ENCODE measurements at places on chromosomes 1 and 21.

DNA sequence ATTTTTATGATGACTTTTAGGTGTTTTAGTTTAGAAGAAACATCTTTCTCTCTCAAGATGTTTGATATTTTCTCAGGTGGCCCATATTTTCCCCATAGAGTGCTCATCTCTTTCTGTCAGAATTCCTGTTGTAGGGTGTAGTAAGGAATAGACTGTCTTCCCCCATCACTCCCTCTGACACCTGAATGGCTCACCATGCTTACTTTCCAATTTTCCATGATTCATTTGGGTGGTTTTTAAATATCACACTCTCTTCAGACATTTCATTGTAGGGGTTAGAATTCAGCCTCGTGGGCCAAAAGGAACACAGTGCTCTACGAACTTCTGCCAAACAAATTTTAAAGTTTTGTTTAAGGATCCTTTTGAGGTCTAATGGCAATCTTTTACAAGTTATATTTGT lies 24.0 kb downstream of the GIPC2 start:
- DNase-seq: no peak

GRCh38 chr1:46757247-46757955 lies 38.5 kb upstream of the EFCAB14 start:
- no peak for DNase-seq

DNA sequence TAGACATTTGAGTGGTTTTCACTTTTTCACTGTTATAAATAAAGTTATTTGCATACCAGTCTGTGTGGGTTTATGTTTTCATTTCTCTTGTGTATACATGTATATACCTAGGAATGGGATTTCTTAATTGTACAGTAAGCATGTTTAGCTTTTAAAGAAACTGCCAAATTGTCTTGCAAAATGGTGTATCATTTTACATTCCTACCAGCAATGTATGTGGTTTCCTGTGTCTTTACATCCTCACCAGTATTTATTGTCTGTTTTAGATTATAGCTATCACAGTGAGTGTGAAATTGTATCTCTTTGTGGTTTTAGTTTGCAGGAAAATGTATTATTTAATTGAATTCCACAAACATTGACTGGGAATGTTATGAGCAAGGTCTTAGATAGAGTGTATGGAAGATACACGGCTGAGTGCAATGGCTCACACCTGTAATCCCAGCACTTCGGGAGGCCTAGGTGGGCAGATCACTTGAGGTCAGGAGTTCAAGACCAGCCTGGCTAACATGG lies 57.3 kb downstream of the MACF1 start:
- no peak for DNase-seq

GRCh38 chr1:184820956-184821355 lies 66.3 kb upstream of the EDEM3 start:
- no peak for DNase-seq

- no peak for DNase-seq
These were observed 659.9 kb upstream of the RGS18 start for GRCh38 chr1:191498318-191498717.

DNA sequence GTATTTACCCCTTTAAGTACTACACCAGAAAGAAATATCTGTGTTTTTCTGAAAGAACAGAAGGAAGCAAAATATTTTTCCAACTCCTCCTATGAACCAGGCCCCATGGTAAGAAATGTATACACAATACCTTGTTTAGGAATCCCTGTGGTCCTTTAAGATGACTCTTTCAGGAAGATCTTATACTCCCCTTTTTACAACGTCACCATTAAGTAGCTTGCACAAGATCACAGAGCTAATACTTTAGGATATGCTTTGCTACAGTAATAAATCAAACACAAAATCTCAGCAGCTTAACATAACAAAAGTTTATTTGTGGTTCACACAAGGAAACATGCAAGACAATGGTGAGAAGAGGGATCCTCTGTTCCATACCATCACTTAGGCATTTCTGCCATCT lies 8.8 kb upstream of the LAMB3 start:
- no peak for DNase-seq

- no peak for DNase-seq
These were observed 39.6 kb upstream of the COL6A1 start for GRCh38 chr21:45941717-45942546.

DNA sequence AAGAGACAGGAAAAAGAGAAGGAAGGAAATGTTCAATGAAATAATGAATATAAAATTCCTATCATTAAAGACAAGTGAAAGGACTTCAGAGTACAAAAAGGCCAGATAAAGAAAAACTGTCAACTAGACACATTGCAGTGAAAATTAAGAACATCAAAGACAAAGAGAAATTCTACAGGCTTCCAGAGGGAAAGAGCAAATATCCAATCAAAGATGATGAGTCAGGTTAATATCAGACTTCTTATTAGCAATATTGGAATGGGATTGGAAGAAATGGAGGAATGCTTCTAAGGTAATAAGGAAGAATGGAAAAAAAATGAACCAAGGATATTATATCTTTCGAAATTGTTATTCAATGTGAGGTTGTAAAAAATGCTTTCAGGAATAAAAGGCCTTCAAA lies 7.8 kb downstream of the PLA2G2A start:
- no peak for DNase-seq

DNA sequence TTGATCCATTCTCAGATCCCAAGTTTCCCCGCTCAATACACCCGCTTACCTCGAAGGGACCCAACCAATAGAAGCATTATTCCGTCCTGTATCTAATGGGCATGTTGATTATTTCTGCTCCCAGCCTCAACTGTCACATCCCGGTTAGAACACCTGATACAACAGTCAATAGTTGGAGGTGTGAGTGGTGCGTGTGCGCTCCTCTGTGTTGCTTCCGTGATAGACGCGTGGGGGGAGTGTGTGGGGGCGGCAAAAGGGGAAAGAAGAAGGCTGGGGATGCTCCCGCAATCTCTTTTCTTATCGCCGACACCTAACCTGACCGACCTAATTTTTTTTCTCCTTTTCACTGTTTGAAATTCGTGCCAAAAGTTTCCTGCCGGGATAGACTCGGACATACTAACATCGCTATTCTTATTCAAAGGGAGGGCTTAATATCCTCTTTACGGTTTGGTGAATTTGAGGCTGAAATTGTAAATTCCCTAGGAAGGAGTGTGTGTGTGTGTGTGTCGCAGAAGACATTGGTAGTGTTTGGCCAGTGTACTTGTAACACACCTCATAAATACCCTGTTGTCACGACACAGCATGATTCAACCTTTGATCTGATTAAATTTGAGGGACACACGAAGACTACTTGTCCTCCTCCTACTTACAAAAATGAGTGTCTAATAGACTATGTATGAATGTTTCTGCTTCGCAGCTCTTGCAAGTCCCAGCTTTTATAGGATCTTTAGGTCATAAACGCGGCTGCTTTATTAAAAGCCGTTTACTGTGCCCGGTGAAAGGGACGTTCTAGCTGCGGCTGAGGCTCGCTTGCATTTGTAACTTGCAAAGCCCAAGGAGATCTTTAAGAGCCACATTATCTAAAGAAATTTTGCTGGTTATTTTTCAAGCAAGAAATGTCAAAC lies 1.5 kb upstream of the PROX1 start:
- no peak for DNase-seq

DNA sequence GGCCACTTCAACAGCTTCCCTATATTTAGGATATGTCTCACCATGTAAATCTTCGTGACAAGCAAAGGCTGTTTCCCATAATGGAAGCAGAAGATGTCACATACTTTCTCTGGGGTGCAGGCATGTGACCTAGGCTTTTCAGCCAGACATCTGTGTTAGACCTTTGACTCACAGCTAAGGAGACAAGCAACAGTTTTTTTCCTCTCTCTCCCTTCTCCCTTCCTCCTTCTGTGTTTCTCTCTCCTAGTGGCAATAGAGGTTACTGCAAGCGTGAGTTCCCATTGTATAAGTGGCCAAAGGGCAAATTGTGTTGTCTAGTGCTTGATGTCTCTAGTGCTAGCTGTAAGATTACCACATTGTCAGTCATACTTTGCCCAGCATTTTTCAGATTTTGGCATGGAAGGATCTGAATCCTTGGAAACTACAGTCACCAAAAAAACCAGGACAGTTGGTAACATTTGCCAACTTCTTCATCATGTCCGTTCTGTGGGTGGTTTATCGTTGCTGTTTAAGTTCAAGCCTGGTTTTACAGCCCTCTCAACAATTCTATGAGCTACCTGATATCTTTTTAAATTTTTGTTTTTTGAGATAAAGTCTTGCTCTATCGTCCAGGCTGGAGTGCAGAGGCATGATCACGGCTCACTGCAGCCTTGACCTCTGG lies 44.4 kb upstream of the RABGAP1L start:
- DNase-seq: peak; percentile 64

- no peak for DNase-seq
These were observed 7.4 kb downstream of the HCRTR1 start for GRCh38 chr1:31624731-31625514.

GRCh38 chr1:4165686-4166300 lies 265.7 kb upstream of the C1orf174 start:
- DNase-seq: no peak

- no peak for DNase-seq
These were observed 287.3 kb downstream of the PTPRU start for GRCh38 chr1:29523576-29523975.

DNA sequence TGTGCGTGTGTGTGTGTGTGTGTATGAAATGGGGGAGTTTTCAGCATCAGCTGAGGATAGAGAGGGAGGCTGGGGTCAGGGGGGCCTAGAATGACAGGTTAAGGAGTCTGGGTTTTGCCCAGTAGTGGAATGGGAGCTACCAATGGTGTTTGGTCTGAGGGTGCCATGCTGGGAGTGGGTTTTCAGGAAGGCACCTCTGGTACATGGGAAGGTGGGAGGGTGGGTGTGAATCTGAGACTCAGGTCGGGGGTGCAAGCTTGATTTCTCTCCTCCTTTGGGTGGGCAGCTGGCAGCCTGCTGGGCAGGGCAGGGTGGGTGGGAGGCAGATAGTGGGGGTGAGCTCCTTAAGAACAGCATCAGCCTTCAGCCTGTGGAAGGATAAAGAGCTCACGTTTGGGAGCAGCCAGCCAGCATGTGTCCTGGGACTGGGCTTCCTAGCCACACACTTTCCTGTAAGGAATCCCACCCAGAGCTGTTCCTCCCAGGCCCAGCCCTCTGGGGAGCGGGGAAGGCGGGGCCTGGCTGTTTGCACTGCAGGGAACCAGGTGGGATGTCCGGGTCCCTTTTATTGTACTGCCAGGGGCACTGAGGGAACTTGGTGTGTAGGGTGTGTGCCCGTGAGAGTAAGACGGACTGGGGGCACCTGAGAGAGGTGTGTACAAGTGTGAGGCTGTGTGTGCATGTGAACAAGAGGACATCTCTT lies 152.8 kb downstream of the FOXD2 start:
- no peak for DNase-seq

DNA sequence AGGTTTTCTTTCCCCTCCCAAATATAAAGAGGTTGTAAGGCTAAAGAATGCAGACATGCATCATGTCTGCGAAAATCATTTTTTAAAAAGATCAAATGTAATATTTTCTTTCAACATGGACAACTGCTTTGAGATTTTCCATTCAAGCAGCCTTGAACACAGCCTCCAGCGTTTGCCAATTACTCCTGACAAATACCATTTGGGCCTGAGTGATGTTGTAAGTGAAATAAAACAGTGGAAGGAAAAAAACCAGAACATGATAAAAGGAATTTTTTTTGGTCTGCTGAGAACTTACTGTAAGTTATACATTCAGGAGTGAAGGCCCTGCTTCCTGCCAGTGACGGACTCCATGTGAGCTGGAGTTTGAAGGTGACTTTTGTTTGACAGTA lies 37.2 kb downstream of the SETD4 start:
- DNase-seq: no peak

- peak; percentile 69 for DNase-seq
These were observed 22.4 kb downstream of the ARMH1 start for GRCh38 chr1:44696789-44697345.

- no peak for DNase-seq
These were observed 335.8 kb downstream of the CAMTA1 start for GRCh38 chr1:7120863-7121621.

- no peak for DNase-seq
These were observed 7.1 kb downstream of the C1orf21 start for GRCh38 chr1:184393962-184394361.

GRCh38 chr1:223001653-223002634 lies 141.1 kb downstream of the TLR5 start:
- DNase-seq: no peak

GRCh38 chr21:38314558-38314957 lies 57.8 kb downstream of the KCNJ15 start:
- no peak for DNase-seq

GRCh38 chr1:165240492-165240891 lies 116.0 kb downstream of the LMX1A start:
- no peak for DNase-seq

DNA sequence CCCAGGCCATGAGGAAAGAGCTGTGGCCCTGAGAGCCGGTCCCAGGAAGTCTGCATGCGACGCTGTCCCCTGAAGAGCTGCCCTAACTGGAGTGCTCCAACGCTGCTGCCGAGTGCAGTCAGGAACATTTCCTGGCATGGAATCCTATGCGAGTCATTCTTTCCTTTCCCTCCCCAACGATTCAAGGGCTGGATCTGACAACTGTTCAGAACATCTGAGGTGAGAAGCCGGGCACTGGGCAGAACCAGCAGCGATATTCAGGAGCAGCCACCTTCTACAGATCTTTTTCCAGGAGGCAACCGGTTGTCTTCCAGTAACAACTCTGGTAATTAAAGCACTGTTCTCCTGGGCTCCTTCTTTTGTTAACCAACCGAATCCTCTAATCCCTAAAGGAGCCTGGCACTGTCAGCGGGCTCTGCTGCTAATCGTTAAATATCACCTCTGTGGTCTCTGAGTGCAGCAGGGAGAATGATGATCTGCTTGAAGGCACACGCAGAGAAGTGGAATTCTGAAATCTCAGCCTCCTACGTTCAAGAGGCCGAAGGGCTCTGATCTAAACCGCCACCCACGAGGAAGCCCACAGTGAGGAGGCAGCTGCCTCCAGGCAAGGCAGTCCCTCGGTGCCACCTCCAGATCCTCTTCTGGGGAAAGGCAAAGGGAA lies 55.8 kb downstream of the SLC45A1 start:
- no peak for DNase-seq

- no peak for DNase-seq
These were observed 14.4 kb upstream of the ERVH48-1 start for GRCh38 chr21:42939582-42940413.

DNA sequence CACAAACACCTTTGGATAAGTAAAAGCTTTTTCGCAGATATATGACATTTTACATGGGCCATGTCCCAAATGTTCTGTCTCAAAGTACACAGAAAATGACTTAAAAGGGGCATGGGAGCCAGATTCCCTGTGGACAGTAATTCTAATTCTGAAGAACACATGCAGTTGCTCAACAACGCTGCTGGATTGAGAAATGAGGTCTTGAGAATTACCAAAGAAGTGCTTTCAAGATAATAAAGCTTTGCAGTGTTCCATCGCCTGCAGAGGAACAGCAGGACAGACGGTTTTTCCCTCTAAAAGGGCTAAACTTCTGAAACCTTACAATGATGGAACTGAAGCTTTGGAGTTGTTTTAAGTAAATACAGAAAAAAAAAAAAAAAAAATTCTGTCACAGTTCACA lies 55.3 kb upstream of the HSPA13 start:
- DNase-seq: no peak

All from GM12865 (cell line).